Kidney glomerular epithelial cell (primary cell): ENCODE measurements at places on chromosomes 1 and 21.
A peak's percentile ranks its signal among the peaks of the same experiment; 100 is the strongest.

DNA sequence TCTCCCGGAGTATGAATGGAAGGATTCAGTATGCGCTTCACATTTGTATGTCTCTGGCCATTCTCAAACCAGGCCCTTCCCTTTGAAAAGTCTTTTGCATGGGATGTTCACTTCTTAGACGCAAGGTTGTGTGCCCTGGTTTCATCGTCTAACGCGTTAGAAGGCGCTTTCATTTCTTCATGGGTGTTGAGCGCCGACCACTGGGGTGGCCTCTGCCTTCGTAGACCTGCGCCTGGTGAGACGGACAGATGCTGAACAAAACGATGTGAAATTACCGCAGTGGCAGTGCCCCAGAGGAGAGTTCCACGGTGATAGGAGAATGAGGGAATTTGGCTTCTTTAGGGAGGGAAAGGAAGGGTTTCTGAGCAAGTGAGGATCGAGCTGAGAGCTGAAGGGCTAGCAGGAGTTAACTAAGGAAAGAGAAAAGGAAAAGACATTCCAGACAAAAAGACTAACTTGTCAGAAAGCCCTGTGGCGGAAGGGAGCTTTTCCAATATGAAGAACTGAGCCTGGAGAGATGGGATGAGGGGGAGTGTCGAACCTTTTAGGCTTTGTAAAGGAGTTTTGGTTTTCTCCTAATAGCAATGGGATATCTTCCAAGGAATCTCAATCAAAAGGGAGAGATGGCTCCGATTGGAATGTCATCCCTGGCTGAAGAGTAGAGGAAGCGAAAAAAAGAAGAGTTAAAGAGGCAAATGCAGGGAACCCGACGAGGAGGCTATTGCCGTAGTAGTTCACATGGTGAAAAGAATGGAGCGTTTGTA lies 951 bp downstream of the GGPS1 start:
- DNase-seq = no peak

DNA sequence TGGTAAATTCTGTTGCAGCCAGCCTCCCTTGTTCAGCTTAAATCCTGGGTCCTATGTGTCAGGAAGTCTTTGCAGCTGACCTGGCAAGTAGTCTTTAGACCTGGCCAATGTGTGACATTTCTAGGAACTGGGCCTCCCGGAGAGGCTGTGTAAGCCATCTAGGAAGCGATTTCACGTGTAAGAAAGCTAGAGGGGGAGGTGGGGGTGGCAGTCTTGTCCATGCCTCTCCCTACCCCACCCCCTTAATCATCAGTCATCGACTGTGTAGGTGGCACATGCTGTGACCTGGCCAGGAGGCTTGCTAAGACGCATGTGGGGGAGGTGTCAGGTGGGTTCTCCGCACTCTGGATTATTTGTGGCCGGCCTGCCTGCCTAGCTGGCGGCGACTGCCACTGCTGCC lies 8.4 kb downstream of the C1orf226 start:
- no peak for DNase-seq

DNA sequence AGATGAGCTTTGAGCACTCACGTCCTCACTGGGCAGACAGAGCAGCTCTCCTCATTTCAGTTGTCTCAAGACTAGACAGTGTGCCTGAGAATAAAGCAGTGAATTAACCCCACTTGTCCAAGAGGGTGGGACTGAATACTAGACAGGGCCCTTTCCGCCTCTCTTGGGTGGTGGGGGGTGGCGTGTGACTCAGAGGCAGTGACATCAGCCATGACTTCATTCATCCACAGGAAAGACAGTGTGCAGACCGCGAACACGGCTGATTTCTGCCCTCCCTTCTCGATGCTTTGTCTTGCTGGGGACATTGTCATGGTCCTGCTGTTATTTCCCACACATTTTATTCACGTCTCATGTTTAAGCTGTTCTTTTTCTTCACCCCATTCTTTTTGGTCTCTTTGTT lies 64.9 kb downstream of the FGGY start:
- DNase-seq = no peak

- DNase-seq = peak; percentile 52
Measured at GRCh38 chr1:44609412-44609767, 64.9 kb downstream of the TMEM53 start.

DNA sequence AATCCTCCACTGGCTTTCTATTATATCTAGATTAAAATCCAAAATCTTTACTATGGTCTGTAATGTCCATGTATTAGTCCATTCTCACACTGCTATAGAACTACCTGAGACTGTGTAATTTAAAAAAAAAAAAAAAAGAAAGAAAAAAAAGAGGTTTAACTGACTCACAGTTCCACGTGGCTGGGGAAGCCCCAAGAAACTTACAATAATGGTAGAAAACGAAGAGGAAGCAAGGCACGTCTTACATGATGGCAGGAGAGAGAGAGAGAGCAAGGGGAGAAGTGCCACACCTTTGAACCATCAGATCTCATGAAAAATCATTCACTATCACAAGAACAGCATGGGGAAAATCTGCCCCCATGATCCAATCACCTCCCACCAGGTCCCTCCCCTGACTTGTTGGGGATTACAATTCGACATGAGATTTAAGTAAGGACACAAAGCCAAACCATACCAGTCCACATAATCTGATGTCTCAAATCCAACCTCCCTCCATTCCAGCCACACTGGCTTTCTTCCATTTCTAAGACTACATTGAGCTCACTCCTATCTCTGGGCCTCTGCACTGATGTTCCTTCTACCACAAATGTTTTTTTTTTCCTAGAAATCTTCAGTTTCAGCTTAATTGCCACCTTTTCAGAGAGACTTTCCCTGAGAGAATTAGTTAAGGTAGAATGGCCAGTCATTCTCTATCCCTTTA lies 92.4 kb downstream of the EIF4G3 start:
- no peak for DNase-seq

- DNase-seq = peak; percentile 95
Measured at GRCh38 chr1:192539297-192540092, 36.1 kb upstream of the RGS1 start.

GRCh38 chr1:166170726-166171125 lies 3.9 kb upstream of the FAM78B start:
- DNase-seq = no peak

GRCh38 chr1:230793463-230793745 lies 46.2 kb downstream of the CAPN9 start:
- DNase-seq = no peak

DNA sequence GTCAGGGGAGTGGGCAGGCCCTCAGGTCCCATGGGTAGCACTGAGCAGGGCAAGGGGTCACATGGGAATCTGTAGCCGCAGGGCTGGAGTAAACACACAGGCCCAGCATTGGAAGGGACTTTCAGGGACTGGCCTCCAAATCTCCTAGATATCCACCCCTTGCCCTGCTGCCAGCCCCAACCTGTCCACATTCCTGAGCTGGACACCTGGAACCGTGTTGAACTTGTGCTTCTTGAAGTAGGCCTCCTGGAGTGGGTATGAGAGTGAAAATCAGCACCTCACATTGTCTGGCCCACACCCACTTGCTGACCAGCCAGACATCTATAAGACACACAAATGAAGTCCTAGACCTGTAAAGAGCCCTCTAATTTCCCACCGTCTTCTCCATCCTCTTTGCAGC lies 7.7 kb downstream of the POMGNT1 start:
- no peak for DNase-seq

- no peak for DNase-seq
Measured at GRCh38 chr1:176178316-176178715, 28.8 kb downstream of the COP1 start.

DNA sequence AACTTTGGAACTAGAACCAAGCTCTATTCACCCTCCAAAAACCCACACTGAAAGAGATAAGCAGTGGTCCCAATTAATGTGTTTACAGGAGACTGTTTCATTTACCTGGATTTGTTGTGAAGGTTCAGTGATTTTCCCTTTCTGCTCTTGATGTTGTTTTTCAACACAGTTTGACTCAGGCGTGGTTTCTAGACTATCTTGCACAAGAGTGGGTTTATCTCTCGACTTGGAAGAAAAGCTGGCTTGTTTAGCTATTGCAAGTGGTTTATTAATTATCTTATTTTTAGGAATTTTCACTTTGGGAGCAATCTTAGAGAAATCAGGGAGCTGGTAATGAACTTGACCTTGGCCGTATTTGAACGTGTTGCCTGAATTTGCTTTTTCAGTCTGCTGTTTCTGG lies 5.3 kb downstream of the AKNAD1 start:
- no peak for DNase-seq

DNA sequence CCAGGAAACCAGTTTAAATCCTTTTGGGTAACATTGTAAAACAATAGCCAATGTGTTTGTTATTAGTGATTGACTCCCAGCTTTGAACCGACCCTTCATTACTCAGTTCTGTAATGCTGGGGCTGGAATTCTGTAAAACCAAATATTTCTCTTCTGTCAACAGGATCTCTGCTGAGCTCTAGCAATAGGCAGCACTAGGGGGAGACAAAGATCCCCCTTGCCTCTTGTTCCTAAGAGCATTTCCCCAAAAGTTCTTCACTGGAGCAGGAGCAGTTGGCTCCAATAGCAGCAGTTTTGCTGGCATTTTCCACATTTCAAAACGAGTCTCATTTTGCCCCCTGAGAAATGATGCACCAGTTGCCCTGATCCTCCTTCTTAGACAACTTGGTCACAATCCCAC lies 1671.1 kb downstream of the MRPL39 start:
- no peak for DNase-seq

DNA sequence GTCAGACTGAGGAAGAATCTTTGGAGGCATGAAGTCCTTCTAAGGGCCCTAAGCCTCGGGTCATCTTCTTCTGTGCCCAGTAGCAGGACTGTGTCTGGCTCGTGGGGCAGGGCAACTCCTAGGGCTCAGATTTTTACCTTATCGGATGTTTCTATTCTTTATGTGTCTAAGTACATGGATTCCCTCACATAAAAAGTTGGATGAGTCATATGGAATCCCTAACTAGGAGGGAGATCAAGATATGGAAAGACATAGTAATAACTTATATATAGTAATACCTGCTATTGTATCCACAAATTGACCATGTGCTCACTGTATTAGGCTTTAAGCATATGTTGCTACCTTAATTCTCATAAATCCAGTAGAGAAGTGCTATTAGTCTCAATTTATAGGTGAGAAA lies 364.5 kb upstream of the CAMK1G start:
- no peak for DNase-seq

DNA sequence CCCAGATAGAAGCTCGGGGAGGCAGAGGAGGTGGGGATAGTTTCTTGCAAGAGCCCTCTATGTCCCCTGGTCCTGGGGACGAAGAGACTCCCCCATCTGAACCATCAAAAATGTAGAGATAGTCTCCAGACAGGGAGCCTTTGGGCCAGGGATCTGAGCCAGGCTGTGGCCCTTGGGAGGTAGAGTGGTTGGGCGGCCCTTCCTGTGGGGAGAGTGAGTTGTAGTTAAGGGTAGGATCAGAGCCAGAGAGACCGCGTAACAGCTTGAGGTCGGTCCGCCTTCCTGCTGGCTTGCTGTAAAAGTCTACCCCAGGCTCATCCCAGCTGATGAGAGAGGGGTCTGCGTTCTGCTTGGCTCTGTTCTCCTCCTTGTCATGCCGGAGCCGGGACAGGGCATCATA lies 25.3 kb downstream of the PIK3C2B start:
- no peak for DNase-seq

GRCh38 chr1:157226739-157227138 lies 88.5 kb upstream of the ETV3 start:
- DNase-seq = no peak

DNA sequence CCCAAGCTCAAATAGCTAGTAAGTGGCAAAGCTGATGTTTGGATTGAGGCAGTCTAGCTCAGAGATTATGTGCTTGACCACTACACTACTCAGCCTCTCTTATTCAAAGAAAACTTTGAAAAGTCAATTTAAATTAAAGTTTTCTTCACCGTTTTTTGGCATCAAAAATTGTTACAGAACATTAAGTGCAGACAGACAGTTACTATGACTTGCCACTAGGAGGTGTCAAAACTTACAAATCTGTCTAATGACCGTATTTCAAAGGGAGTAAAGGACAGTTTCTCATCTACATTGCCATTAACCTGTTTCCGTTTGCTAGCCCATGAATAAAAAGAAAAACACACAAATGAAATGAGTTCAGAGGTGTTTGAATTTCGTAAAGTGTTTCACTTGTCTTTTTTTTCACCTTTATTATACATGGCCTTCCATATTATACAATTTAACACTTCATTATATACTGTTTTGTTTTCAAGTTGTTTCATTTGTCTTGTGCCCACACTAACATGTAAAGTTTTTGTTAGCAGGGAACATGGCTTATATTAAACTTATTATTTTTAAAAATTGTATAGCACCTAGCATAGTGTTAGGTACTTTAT lies 57.4 kb upstream of the MTF2 start:
- DNase-seq = peak; percentile 45

GRCh38 chr1:8285103-8285502 lies 32.8 kb upstream of the SLC45A1 start:
- no peak for DNase-seq

DNA sequence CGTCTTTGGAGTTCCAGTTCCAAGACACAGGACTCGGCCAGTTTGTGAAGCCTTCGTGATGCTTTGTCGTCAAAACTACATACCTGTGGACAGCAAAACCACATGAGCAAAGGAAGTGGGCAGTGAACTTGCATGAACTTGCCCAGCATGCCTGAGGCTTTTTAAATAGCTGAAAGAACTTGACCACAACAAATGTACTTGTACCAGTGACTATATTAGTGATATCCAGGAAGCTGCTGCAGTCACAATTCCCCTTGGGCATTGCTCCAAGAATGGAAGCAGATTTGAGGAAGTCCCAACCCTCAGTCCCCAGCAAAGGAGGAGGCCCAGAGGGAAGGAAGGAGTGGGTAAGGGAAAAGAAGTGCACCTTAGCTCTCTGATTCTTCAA lies 2.6 kb downstream of the FUCA1 start:
- peak; percentile 53 for DNase-seq

- no peak for DNase-seq
Measured at GRCh38 chr1:181181792-181182585, 93.5 kb downstream of the IER5 start.

DNA sequence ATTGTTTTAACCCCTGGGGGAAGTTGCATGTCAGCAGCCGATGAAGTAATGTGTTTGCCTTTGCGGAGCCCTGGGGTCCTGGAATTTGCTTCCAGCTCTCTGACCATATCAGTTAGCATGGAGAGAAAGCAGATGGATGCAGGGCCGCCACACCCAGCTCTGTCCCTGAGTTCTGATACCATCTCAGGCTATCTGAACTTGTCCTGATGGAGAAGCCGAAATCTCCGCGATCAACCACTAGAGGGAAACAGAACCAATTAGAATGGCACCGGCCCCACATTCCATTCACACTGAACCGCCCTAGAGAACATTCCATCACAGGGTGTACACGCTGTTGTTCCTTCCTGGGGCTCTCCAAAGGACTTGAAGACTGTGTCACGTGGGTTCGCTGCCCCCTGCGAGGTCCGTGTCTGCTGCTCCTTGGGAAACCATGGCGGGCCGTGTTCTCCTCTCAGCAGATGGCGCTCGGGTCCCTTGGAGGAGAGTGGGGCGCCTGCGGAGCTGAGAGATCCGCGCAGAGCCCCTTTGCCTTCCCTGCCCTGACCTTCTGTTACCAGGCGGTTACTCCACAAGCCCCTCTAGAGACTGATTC lies 75.4 kb downstream of the ABCA4 start:
- DNase-seq = peak; percentile 92

GRCh38 chr1:218809625-218810024 lies 364.1 kb upstream of the LYPLAL1 start:
- peak; percentile 11 for DNase-seq

- peak; percentile 38 for DNase-seq
Measured at GRCh38 chr21:16908077-16908476, 604.8 kb upstream of the CXADR start.

GRCh38 chr21:33022489-33022827 lies 3.3 kb upstream of the OLIG2 start:
- DNase-seq = no peak
